ENCODE measurements at places on chromosomes 1 and 21.

GRCh38 chr1:41330588-41331545 lies 30.4 kb upstream of the FOXO6 start:
- no peak overlapping the region for H3K27ac ChIP-seq
- H3K4me3 ChIP-seq: no peak overlapping the region
- no peak for DNase-seq
- no peaks in the 10 kb centered on the region for H3K36me3 ChIP-seq
- peaks cover 2% of the 10 kb centered on the region for H3K4me1 ChIP-seq

- H3K4me1 ChIP-seq: peaks cover 10% of the 10 kb centered on the region
- no peak overlapping the region for H3K27ac ChIP-seq
- H3K36me3 ChIP-seq: peaks cover 4% of the 10 kb centered on the region
- H3K27me3 ChIP-seq: no peaks in the 10 kb centered on the region
- H3K4me3 ChIP-seq: no peak overlapping the region
These were observed 49.4 kb downstream of the TBCE start for GRCh38 chr1:235416662-235417049.

GRCh38 chr1:115118086-115118485 lies 28.8 kb upstream of the TSPAN2 start:
- no peaks in the 10 kb centered on the region for H3K27me3 ChIP-seq
- peaks cover 2% of the 10 kb centered on the region for H3K36me3 ChIP-seq
- H3K4me3 ChIP-seq: no peak overlapping the region

DNA sequence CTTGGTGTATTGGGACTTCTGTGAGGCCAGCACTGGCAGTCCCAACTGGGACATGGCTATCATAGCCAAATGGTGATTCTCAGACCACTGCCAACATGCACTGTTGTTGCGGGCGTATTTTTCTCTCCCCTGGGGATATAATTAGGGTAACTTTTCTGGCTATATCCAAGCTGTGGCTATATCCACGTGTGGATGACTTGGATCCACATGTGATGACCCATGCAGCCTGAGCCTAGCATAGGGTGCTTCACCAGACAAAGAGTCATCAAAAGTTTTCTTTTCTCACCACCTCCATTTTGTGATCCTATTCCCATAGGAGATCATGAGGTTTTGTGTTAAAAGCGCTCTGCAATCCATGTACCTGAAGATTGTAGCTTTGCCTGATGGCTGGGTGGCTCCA lies 51.2 kb upstream of the CSF3R start:
- no peak overlapping the region for H3K27ac ChIP-seq
- peaks cover 68% of the 10 kb centered on the region for H3K27me3 ChIP-seq
- no peaks in the 10 kb centered on the region for H3K36me3 ChIP-seq
- no peaks in the 10 kb centered on the region for H3K4me1 ChIP-seq
- DNase-seq: no peak

DNA sequence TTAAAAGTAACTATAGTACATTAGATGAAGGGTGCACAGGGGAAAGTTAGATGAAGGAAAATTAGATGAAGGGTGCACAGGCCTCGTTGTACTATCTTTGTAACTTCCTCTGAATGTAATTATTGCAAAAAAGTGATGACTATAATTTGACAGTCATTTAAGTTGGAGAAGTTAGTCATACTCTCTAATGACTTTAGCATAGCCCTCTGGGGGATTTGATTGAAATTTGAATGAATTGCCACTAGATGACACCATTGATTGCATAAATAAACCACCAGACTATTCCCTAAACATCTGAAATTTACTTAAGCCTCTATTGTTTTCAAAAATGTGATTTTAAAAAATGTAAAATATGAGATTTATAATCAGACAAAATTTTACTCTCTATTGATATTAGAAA lies 102.6 kb downstream of the TPR start:
- DNase-seq: no peak
- no peak overlapping the region for H3K4me3 ChIP-seq
- H3K4me1 ChIP-seq: peaks cover 2% of the 10 kb centered on the region

- no peaks in the 10 kb centered on the region for H3K4me1 ChIP-seq
- no peaks in the 10 kb centered on the region for H3K36me3 ChIP-seq
- H3K4me3 ChIP-seq: no peak overlapping the region
- DNase-seq: no peak
- H3K27me3 ChIP-seq: no peaks in the 10 kb centered on the region
These were observed 1519.1 kb downstream of the BRINP3 start for GRCh38 chr1:188958461-188959115.

DNA sequence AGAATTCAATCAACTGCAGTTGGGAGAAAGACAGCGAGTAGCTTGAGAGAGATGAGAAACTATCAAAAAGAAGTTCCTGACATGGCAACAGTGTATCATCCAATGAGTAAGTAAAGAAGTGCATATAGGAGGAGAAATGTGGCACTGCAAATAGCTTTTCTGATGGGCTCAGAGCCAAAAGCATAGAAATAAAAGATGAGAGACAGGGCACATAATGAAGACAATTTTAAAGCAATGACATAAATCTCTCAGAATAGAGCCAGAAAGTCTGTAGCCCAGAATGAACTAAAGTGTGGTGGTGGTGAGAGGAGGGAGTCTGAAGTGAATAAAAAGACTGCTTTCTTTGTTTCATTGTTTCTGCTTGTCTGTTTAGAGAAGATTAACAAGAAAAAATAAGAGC lies 34.3 kb downstream of the TNFSF18 start:
- no peaks in the 10 kb centered on the region for H3K27me3 ChIP-seq
- H3K4me1 ChIP-seq: peaks cover 44% of the 10 kb centered on the region
- peak overlapping the region; percentile 55 for H3K27ac ChIP-seq
- no peak for DNase-seq
- no peaks in the 10 kb centered on the region for H3K36me3 ChIP-seq
- H3K4me3 ChIP-seq: no peak overlapping the region

DNA sequence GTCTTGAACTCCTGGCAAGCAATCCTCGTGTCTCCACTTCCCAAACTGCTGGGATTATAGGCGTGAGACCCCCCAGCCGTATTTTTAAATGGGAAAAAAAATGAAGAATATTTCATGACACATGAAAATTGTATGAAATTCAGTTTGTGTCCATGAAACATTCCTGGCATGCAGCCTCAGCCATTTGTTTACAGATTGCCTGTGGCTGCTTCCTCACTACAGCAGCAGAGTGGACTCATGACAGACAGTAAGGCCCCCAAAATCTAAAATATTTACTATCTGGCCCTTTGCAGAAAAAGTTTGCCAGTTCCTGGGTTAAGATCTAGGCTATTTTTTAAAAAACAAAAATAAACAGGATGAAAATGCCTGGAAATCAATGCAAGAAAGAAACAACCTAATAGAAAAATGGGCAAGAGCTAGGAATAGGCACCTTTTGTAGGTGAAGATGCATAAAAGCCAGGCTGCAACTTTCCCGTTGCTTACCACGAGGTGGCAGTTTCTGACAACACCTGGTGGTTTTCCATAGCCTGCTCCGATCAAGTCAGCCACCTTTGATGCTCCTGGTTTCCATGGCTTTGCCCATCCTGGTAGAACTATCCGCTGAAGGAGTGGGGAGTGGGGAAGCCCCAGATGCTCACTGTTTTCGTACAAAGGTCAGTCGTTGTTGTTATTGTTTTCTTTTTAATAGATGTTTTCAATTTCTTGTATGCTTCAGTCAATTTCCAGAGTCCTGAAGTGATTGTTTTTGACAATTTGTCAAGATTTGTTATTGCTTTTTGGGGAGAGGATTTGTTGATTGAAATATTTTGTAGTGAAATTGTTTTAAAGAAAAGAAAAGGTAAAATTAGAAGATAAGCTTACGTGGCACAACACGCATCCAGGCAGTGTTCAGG lies 24.3 kb downstream of the UBE2Q1 start:
- peaks cover 40% of the 10 kb centered on the region for H3K27me3 ChIP-seq
- no peak overlapping the region for H3K4me3 ChIP-seq
- DNase-seq: no peak
- no peaks in the 10 kb centered on the region for H3K4me1 ChIP-seq
- no peaks in the 10 kb centered on the region for H3K36me3 ChIP-seq

DNA sequence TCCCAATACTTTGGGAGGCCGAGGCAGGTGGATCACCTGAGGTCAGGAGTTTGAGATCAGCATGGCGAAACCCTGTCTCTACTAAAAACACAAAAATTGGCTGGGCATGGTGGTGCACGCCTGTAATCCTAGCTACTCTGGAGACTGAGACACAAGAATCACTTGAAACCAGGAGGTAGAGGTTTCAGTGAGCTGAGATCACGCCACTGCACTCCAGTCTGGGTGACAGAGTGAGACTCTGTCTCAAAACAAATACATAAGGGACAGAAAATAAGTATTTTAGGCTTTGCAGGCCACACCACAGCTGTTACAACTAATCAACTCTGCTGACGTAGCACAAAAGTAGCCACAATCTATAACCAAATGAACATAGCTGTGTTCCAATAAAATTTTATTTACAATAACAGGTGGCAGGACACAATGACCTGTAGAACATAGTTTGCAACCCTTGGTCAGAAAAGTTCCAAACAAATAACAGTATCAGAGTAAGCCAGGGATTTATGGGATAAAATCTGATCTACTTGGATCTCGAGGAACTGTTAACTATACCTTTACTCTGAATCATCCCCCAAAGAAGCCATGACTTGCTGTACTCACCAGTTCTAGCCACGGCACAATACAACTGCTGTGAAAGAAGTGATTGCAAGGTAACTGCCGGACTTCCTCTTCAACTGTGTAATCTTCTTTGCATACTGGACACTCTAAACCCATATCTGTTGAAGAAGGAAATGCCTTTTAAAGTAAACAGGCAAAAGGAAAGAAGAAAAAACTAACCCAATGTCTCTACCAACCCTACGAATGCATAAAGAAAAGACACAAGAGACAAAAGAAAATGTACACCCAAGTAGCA lies 28.3 kb downstream of the CD160 start:
- H3K4me3 ChIP-seq: no peak overlapping the region
- DNase-seq: no peak
- H3K27me3 ChIP-seq: no peaks in the 10 kb centered on the region
- H3K4me1 ChIP-seq: no peaks in the 10 kb centered on the region
- H3K27ac ChIP-seq: no peak overlapping the region

DNA sequence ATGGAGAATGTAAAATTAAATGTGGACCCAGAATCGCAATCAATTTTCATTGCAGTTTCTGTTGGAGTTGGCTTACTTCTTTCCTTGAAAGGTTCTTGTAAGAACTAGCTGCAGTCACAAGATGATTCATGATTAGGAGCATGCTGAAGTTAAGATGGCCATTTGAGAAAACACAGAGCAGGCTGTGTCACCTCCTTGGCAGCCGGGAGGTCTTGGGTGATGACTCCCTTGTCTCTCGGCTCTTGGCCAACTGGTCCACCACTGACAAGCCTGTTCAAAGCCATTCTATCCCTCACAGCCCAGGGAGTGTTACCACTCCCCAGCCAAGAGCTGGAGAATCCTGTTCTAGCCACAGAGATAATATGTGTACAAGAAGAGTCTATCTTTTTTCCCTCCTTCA lies 40.6 kb downstream of the OPTC start:
- peak overlapping the region; percentile 94 for H3K27ac ChIP-seq
- H3K4me3 ChIP-seq: peak overlapping the region; percentile 7
- H3K36me3 ChIP-seq: no peaks in the 10 kb centered on the region
- H3K27me3 ChIP-seq: no peaks in the 10 kb centered on the region
- H3K4me1 ChIP-seq: peaks cover 41% of the 10 kb centered on the region

GRCh38 chr1:70038025-70038424 lies 167.4 kb downstream of the LRRC40 start:
- no peak overlapping the region for H3K4me3 ChIP-seq
- peaks cover 8% of the 10 kb centered on the region for H3K4me1 ChIP-seq
- H3K36me3 ChIP-seq: no peaks in the 10 kb centered on the region
- DNase-seq: no peak
- H3K27ac ChIP-seq: no peak overlapping the region

- H3K4me1 ChIP-seq: peaks cover 12% of the 10 kb centered on the region
- peak; percentile 14 for DNase-seq
- no peak overlapping the region for H3K27ac ChIP-seq
- H3K27me3 ChIP-seq: peaks cover 8% of the 10 kb centered on the region
These were observed 42.0 kb upstream of the TSPEAR start for GRCh38 chr21:44753357-44753756.

DNA sequence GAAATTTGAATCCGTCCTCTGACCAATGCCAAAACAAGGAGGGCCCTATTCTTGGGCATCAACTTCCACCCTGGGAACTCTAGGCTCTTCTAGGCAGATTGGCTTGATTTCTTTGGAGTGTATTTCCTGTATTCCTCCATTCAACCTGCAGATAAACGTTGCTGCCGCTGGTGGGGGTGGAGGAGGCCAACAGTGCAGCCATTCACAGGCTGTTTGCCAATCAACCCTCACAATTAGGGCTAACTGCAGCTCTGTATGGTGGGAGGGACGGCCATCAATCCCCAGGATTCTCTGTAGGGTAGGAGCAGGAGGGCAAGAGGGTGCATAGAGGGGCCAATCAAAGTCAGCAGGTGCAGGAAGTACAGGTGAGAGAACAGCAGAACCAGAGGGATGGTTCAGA lies 273.1 kb upstream of the PROX1 start:
- no peaks in the 10 kb centered on the region for H3K4me1 ChIP-seq
- no peak overlapping the region for H3K4me3 ChIP-seq
- no peak overlapping the region for H3K27ac ChIP-seq
- no peak for DNase-seq
- peaks cover 31% of the 10 kb centered on the region for H3K27me3 ChIP-seq
- H3K36me3 ChIP-seq: no peaks in the 10 kb centered on the region

DNA sequence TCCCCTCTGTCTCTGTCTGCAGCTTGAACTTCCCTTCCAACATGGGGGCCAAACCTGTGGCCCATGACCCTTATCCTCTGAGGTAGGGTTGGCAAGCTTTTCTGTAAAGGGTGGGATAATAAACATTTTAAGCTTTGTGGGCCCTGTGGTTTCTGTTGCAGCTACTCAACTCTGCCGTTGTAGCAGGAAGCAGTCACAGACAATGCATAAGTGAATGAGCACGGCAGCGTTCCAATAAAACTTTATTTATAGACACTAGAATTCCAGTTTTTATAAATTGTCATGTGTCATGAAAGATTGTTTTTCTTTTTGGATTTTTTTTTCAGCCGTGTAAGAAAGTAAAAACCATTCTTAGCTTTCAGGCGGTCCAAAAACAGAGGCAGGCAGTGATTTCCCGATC lies 18.2 kb upstream of the CDK18 start:
- H3K36me3 ChIP-seq: no peaks in the 10 kb centered on the region
- no peaks in the 10 kb centered on the region for H3K4me1 ChIP-seq
- no peak overlapping the region for H3K27ac ChIP-seq
- H3K4me3 ChIP-seq: no peak overlapping the region
- peaks cover 55% of the 10 kb centered on the region for H3K27me3 ChIP-seq
- no peak for DNase-seq

DNA sequence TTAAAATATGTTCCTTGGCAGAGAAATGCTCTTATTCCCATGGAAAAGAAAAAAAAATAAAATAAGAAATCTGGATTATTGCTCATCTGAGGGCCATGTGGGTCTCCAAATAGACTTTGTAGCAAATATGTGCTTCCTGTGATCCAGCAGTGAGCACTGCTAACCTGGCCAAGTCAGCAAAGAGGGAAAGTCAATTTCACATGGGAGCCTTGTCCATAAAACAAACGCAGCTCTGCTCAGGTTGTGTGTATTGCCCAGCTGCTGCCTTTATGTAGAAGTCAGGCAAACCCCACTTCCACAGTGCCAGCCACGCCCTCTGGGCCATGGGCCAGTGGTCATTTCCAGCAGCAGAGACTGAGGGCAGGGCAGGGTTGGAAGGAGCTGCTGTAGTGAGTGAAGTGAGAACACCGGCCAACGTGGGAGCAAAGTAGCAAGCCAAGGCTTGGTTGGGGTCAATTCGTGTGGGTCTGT lies 174.3 kb downstream of the LYPLAL1 start:
- H3K36me3 ChIP-seq: peaks cover 8% of the 10 kb centered on the region
- no peak overlapping the region for H3K27ac ChIP-seq
- no peak for DNase-seq
- H3K4me3 ChIP-seq: no peak overlapping the region

GRCh38 chr1:21278860-21279845 lies 11.1 kb downstream of the ECE1 start:
- no peaks in the 10 kb centered on the region for H3K36me3 ChIP-seq
- DNase-seq: no peak
- H3K27ac ChIP-seq: peak overlapping the region; percentile 76
- no peaks in the 10 kb centered on the region for H3K27me3 ChIP-seq
- H3K4me3 ChIP-seq: no peak overlapping the region

Measured in mesothelial cell of epicardium (in vitro differentiated cells).